Epithelial cell of esophagus (primary cell): ENCODE measurements at places on chromosomes 4 and X.
A peak's percentile ranks its signal among the peaks of the same experiment; 100 is the strongest.

GRCh38 chrX:109855501-109855900 is 122.4 kb upstream of the ACSL4 start:
- DNase-seq = no peak

GRCh38 chr4:52317981-52318380 is 266.9 kb downstream of the SPATA18 start:
- peak; percentile 90 for DNase-seq

DNA sequence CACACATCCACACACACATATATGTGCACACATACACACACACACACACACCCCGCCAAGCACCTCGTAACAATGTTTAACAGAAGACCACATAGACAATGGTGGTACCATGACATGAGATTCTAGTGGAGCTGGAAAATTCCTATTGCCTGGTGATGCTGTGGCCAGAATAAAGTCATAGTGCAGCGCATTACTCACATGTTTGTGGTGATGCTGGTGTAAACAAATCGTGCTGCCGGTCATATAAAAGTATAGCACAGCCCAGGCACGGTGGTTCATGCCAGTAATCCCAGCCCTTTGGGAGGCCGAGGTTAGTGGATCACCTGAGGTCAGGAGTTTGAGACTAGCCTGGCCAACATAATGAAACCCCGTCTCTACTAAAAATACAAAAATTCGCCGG is 275.2 kb downstream of the TRIML1 start:
- no peak for DNase-seq

DNA sequence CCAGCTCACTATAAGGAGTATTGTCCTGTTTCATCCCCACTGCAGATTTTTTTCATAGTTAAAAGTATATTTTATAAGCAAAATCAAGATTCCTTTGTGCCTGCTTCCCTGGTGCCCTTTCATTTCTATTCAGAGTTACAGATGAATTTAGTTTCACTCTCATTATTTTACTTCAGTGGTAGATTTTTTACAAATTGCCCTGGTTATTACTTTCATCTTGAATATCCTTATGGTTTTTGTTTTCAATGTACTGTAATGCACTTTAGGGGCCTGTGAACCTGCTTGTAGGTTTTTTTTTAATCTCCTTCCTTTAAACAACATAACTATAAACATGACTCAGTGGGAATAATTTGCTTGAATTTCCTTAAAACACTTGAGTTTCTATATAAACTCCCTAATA is 126.8 kb downstream of the GPR143 start:
- DNase-seq = no peak

GRCh38 chrX:85619962-85620361 is 240.5 kb upstream of the POF1B start:
- no peak for DNase-seq

DNA sequence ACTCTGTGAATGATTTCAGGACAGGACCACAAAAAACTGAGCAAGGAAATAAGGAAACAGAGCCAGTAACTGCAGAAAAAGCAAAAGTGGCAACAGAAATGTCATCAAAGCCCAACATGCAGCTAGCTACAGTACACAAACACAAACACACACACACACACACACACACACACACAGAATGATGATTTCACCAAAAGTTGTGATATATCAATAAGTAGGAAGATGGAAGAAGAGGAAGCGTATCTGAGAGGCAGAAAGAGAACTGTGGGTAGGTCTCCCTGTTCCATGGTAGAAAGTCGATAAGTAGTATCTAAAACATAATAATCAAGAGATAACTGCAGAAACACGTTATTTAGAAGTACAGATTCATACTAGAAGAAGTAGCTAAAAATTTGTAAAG is 148.3 kb downstream of the MGST2 start:
- no peak for DNase-seq

DNA sequence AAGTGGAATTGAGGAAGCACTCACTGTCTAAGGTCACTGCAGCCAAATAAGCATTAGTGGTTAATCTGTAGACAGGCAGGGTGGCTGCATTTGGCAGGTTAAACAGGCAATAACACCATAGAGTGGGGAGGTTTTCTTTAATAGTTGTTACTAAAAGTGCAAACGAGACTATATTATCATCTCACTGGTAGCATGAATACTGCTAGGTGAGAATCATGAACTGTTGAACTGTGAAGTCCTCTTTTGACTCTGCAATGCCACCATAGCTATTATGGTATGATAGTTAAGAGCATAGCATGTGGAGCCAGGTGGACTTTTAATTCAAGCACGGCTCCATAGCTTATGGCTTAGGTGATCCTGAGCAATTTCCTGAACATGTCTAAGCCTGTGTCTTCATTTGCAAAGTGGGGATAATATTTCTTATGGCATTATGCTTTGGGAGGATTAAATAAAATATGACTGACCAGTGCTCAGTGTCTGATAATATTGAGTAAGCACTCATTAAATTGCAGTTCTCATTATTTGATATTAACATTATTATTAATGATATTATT is 235.6 kb upstream of the HHIP start:
- peak; percentile 71 for DNase-seq

- no peak for DNase-seq
These were observed 228.3 kb upstream of the TTC29 start for GRCh38 chr4:147173797-147174432.

DNA sequence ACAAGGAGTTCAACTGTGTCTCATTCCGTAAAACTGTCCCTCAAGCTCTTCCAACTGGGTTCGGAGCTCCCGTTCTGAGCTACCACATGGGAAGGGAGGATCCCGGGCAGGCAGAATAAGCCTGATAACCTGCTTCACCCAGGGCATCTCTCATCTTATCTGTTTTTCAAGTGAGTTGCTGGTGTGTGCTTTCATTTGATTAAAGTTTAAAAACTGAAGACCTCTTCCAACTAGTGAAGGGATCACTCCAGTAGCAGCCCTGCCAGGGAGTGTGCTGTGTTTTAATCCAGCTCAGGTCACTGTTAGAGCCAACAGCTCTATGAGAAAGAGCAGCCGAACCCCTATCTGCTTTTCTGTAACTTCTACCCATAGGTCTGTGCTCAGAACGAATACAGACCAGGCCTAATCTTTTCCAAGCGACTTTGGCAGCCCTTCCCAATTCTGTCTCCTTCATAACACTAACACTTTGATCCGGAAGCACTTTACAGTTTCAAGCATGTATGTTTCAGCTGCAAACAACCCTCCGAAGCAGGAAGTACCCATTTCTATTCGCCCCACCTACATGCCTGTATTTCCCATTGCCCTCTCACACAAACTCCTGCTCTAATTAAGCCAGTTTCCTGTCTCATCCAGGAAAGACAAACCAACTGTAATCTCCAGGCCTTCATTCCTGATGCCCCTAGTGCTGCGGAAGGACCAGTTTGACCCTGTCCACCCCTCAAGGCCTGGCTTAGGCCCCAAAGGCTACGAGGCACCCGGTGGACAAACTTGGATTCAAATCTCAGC is 60.9 kb downstream of the IRF2 start:
- no peak for DNase-seq

- DNase-seq = peak; percentile 68
These were observed 147.9 kb downstream of the NSUN7 start for GRCh38 chr4:40897557-40898203.

GRCh38 chr4:144351306-144351705 is 210.8 kb upstream of the GYPA start:
- DNase-seq = no peak

GRCh38 chr4:61950625-61951024 is 750.5 kb downstream of the ADGRL3 start:
- no peak for DNase-seq

DNA sequence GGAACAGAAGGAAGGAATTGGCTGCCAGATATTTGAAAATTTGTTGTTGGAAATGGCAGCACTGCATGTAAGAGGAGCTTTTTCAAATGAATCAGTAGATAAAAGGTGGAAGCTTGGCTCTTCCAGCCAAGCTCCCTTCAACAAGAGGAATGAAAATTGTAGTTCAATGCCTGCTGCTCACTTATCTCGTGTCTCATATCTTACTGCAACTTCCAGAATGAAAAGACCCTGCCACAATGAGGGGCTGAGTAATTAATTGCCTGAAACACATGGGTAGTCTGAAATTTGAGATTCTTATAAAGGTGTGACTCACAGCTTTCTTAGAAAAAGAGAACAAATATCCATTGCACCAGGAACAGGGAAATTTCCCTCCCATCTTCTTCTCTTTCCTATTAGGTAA is 53.0 kb downstream of the HAND2 start:
- DNase-seq = no peak

- peak; percentile 82 for DNase-seq
These were observed 144.3 kb downstream of the RTL3 start for GRCh38 chrX:78514852-78515251.

- peak; percentile 87 for DNase-seq
These were observed 213.0 kb upstream of the VEGFC start for GRCh38 chr4:177005674-177006230.

GRCh38 chrX:47941423-47941822 is 62.4 kb downstream of the ZNF182 start:
- DNase-seq = peak; percentile 1

DNA sequence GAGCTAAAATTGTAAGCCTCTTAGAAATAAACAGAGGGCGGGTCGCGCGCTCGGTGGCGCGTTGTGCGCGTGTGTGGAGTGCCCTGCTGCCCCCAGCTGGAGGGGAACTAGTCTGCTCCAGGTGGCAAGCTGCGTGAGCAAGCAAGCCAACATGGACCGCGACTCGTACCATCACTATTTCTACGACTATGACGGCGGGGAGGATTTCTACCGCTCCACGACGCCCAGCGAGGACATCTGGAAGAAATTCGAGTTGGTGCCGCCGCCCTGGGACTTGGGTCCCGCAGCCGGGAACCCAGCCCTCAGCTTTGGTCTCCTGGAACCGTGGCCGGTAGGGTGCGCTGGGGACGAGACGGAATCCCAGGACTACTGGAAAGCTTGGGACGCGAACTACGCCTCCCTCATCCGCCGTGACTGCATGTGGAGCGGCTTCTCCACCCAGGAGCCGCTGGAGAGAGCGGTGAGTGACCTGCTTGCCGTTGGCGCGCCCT is 66.1 kb downstream of the DNAAF6 start:
- peak; percentile 31 for DNase-seq

DNA sequence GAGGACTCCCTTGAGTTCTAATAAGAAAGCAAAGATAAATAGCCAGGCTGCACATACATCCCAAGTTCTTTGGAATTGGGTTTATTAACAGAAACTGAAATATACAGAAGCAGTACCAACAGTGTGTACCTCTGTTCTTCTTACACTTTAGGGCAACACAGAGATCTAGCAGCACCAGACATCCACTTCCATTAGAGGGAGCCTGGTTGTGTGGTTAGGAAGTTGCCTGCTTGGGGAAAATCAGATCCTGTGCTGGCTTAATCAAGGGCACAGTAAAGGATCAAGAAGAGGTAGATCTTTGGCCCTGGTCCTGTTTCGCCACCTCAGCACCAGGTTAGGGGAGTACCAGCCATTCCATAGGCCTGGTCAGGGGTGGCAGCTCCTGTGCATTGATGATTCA is 231.1 kb upstream of the ARHGAP24 start:
- peak; percentile 13 for DNase-seq

DNA sequence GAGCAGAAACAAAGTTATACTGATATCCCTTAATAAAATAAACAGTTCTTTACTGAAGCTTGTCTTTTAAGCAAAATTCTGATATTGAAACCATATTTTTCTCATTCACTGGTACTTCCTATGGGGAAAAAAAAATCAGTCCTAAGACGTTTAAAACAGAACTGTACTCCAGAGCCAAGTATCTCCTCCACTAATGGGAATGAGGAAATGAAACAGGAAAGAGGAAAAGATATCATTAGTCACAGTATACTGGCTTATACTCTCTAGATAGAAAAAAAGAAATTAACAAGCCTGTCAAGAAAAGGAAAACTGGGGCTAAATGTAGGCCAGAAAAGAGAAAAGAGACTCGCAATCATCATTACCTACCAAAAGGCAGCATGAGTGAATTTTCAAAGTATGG is 252.7 kb downstream of the CENPC start:
- DNase-seq = no peak

DNA sequence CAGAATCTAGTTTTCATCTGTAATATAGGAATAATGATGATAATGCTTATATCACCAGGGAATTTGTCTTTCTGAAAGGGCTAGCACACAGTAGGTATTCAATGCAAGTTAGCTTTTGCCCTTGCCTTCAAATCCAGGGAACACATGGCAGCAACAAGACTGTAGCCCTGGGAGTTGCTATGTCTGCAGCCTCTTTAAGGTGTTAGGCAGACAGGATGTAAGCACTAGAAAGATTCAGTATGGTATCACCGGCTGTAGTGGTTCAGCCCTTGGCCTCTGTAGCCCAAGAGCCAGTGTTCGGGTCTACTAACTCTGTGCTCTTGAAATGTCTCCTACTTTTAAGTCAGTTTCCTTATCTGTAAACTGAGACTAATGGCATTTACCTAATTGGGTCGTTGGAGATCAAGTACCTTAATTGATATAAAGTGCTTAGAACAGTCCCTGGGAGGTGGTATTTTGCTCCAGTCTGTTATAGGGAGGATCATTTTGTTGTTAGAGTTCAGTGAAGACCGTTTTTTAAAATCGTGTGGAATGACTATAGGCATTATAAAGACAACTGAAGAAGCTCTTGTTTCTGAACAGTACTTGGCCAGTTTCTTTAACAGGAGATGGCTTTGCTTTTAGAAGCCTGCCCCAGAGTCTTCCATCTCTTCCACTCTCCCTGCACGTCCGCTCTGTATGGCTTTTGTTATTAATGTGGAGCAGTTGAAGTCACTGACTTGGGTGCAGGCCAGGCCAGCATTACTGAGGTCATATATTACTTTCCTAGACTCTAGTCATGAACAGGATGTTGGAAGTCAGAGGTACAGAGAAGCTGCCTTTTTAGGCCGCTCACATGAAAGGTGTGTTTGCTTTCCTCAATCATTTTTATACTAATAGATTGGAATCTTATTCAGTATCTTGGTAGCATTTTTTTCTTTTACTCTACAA is 44.8 kb downstream of the GAB1 start:
- peak; percentile 80 for DNase-seq

- DNase-seq = peak; percentile 38
These were observed 4.7 kb downstream of the SRPX2 start for GRCh38 chrX:100648458-100649417.

- no peak for DNase-seq
These were observed 917 bp downstream of the MYL5 start for GRCh38 chr4:675036-675882.

DNA sequence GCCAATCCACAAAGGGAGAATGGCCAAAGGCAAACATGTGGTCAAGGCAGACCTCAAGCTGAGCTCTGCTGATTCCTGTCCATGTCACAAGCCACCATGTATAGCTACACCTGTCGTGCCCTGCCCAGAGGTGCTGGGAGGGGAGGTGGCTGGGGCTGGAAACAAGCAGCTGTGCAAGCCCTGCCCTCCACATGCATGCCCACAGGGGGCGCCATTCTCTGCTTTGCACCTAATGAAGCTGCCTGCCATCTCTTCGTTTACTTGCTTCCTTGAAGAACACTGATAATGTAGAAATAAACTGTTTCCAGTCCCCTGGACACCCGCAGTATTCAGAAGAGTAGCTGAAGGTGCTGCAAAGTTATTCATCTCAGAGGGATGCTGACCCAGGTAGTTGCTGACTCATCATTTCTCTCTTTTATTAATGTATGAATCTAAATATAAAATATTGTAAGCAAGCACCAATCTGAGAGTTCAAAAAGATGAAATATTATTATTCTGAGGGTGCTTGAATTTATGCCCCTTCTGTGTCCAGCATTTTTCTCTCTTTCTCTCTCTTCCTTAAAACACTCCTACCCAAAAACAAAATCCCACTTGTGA is 278.6 kb downstream of the ADGRA3 start:
- DNase-seq = peak; percentile 48
